ENCODE measurements at places on chromosomes 7 and 10.

DNA sequence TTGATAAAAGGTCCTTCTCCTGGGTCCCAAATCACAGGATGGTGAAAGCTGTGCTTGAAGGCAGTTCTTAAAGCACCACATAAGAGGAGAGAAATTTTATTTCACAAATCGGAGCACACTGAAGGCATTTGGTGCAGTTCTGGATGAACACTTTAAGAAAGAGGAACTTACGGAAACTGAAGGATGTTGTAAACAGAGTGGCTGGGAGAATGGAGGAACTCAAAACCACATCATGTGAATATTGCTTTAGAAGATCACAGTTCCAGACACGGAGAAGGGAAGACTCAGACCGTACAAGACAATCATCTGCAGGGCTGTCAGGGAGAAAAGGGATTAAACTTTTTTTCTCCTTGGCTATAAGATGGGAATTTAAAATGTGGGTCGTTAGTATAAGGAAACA, 9.0 kb upstream of the GPR141 start:
- peak; percentile 100 for DNase-seq

DNA sequence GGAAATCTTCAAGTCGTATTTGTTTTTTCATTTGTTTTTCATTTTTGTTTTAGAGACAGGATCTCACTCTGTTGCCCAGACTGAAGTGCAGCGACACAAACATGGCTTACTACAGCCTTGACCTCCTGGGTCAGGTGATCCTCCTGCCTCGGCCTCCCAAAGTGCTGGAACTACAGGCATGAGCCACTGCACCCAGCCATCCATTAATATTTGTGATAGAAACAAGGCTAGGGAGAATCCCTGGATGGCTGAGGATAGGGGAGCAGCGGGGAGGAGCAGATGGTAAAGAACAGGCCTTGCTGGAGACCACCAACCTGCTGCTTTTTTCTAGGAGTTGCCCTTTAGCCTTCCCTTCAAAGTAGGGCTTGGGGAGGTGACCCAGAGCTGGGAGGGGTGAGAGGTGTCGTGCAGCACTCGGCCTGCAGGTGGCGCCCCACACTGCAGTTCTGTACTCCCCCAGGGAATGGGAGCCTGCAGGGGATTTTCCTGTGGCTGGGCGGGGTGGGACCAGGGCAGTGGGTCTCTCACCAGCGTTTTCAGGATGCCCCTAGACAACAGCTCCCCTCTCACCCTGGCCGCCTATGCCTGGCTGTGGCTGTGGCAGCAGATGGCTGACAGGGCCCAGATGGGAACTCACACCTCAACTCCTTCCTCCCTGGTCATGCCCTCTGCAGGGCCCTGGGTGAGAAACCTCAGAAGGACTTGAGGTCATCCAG, 12.6 kb upstream of the CDH23 start:
- DNase-seq, result peak; percentile 72

DNA sequence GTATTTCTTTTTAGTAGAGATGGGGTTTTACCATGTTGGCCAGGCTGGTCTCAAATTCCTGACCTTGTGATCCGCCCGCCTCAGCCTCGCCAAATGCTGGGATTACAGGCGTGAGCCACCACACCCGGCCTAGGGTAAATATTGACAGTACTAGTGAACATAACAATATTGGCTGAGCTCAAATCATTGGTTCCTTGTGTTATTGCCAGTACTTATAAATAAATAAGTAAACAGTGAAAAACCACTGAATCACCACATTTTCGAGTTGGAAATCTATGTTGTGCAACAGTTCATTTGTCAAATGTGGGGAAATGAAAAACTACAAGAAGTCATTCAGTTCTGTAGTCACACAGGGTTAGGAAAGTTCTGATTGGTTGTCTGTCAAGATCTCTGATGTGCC, 15.8 kb downstream of the RPP30 start:
- no peak for DNase-seq

- no peak for DNase-seq
Observed at GRCh38 chr10:123808286-123808685, 83.3 kb downstream of the CPXM2 start.

DNA sequence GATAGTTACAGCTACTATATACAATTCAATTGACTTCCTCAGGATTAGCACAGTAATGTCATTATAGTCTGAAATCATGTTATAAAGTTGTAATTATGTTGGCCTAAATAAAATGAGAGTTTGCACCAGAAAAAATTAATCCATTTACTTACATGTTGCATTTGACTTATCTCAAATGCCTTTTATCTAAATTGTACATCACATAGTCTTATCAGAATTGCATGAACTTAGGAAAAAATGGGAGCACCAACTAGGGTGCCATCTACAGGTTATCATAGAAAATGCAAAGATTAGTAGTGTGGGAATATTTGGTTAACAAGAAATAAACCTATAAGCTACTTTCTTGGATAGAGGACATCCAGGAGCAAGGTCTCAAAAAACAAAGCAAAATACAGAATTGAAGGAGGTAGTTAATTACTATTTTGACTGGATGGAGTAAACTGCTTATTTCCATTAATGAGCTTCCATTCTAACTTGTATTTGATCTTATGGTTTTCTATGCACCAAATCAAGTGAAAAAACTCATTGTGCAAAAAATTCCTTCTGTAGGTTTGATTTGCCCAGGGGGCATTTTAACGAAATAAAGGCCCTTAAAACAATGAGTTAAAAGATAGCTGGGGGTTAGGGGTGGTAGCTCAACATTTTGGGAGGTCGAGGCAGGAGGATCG, 60.0 kb upstream of the ORC5 start:
- peak; percentile 69 for DNase-seq

DNA sequence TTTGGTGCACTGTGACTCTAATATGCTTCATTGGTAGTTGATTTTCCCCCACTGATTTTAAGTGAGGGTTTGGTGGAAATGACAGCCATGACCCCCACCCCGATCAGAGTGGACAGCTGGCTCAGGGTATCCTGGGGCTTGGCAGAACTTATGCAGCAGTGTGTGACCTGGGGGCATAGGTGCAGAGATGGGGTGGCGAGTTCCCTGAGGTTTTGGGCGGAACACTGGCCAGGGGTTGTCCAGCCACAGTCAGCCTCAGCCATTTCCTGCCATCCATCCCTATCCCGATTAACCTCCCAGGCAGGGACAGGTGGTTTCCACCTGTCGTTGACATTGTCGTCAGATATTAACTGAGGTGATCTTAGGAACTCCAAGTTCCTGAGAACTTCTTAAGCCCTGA, 155.8 kb upstream of the CHST15 start:
- DNase-seq, result no peak

DNA sequence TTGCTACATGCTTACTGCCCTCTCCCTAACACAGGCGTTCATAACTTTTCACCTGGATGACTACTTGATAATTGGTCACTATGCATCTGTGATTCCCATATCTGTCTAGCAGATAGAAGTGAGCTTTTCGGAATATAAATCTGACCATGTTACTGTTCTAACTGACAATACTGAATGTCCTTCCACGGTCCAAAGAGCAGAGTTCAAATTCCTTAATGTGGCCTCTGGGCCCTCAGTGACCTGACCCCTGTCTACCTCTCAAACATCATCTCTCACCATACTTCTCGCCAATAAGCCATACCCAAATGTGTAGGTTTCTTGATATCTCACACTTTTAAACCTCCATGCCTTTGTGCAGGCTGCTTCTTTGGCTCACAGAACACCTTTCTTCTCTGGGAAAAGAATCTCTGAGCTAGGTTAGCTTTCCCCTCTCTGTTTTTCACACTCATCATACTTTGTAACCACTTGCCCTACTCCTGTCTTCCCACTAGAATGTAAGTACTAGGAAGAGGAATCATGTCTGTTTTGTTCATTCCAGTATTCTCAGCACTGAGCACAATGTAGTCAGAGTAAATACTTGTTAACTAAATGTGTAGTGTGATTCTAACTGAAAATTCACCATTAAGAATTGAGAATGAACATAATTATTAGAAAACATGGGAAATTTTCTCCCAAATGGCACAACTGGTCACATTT, 39.2 kb upstream of the LRRC17 start:
- DNase-seq, result no peak

GRCh38 chr7:2643386-2644219, 11.8 kb downstream of the TTYH3 start:
- no peak for DNase-seq

GRCh38 chr10:47164126-47164799, 135.7 kb upstream of the GDF10 start:
- DNase-seq, result no peak

Data from Kasumi-1 (cell line).